ENCODE measurements at places on chromosomes 11 and 22.
A peak's percentile ranks its signal among the peaks of the same experiment; 100 is the strongest.

- no peak for DNase-seq
These were observed 22.4 kb upstream of the APOBEC3A start for GRCh38 chr22:38935023-38935422.

GRCh38 chr22:42169055-42169469 is 38.5 kb upstream of the CYP2D6 start:
- peak; percentile 53 for DNase-seq

DNA sequence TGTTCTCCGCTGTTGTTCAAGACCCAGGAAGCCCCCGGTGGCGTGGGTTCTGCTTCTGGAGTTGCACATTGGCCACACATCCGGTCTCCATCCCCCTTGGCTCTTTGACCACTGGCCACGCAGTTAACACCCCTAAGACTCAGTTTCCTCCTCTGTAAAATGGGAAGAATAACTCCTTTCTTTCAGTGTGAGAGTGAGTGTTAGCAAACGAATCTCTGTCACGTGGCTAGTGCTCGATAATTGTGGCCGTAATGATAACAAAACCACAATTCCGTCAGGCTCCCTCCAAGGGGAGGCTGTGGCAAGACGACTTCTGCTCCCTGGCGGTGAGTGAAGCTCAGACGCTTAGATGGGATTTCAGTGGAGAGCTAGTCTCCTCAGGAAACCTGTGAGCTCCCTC is 315.2 kb upstream of the B3GAT1 start:
- no peak for DNase-seq

DNA sequence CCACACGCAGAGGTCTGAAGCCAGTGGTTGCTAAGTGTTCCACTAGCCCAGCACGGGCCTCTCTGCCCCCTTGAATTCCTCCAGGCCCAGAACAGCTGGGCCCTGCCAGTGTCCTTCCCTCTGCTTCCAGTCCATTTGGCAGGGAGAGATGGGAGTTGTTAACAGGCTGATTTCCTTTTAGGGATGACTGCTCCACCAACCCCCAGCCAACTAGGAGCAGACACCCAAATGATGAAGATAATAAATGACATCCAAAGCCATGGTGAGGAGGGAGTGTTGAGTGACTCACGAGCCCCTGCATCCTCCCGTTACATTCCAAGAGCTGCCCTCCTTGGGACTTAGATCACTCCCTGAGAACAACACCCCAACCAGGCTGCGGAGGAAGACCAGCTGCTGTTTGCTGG is 20.6 kb downstream of the PARVA start:
- no peak for DNase-seq

DNA sequence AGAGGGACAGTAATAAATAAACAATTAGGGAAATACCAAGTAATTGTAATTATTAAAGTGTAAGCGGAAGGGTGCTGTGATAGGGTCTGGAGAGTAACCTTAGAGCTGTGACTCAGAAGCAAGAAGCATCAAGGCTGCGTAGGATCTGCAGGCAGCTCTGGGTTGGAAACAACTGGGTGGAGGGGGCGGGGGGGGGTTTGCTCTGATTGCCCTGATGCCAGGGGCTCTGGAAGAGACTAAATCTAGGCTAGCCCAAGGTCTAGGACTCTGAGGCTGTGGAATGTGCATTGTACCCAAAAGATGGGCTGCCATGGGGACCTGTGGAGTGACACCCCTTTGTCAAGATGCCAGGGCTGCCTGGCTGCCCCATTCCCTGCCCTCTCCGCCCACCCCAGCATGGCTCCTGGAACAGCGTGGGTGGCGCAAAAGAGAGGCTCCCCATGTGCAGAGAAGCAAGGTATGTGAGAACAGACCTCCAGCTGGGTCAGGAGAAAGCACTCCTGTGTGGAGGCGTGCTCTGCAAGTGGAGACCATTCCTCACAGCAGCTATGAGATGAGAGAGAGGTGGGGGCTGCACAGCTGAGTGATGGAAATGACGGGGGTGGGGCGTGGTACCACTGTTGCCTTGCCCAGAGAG is 101.1 kb upstream of the CRYBB3 start:
- no peak for DNase-seq

GRCh38 chr22:50161508-50162390 is 8.8 kb upstream of the PANX2 start:
- DNase-seq: no peak

- DNase-seq: no peak
These were observed 38.3 kb downstream of the MADD start for GRCh38 chr11:47308050-47308823.

DNA sequence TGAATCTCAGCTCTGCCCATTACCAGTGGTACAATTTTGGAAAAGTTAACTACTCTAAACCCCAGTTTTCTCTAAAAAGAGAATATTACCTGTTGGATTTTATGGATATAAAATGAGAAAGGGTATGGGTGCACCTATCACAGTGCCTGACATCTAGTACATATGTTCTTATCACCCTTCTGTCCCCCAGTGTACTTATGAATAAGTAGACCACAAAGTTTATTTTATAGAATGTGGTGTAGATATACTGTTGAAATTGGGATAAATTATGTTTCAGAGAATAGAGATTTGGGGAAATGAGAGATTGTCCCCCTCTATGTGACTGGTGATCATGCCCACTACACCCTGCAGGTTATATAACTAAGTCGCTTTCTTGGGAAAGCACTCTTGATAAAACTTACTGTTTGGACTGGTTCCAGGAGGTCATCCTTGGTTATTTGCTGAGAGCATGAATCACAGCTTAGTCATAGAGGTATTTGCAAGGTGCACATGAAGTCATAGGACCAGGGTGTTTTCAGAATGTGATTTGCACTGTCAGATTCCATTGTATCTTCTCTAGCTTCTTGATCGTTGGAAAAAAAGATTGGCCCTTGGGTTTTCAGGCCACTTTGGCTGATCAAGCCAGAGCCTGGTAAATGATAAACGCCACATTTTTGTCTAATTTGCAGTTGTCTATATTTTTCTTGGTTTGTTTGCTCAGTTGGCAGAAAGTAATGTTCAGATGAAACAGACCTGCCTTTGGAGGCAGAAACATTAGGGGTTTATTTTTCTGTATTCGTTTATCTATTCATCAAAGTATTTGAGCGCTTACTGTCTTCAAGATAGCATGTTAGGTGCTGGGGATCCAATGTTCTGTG is 21.3 kb downstream of the STX3 start:
- no peak for DNase-seq

DNA sequence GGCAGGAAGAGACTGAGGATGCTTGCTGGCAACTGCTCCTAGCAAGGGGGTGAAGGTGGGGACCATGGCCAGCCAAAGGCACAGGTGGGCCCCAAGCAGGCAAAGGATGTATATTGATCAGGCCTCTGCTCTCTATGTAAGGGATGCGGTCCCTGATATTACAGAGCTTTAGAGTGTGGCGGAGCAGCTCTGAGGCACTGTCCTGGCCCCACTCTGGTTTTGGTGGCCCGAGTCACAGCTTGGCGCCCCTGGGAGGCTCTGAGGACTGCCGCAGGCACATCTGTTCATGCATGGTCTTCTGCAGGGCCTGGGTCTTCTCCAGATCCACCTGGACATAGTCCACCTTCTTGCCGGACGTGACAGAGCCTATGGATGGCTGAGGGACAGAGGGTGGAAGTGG is 45.5 kb downstream of the GAB4 start:
- DNase-seq: no peak

- no peak for DNase-seq
These were observed 12.5 kb downstream of the RAC2 start for GRCh38 chr22:37231406-37232139.

- DNase-seq: no peak
These were observed 3.3 kb upstream of the RAG1 start for GRCh38 chr11:36564376-36565030.

GRCh38 chr22:48070083-48070482 is 1307.6 kb downstream of the TBC1D22A start:
- no peak for DNase-seq

GRCh38 chr22:30183271-30183670 is 63.3 kb downstream of the LIF start:
- no peak for DNase-seq

DNA sequence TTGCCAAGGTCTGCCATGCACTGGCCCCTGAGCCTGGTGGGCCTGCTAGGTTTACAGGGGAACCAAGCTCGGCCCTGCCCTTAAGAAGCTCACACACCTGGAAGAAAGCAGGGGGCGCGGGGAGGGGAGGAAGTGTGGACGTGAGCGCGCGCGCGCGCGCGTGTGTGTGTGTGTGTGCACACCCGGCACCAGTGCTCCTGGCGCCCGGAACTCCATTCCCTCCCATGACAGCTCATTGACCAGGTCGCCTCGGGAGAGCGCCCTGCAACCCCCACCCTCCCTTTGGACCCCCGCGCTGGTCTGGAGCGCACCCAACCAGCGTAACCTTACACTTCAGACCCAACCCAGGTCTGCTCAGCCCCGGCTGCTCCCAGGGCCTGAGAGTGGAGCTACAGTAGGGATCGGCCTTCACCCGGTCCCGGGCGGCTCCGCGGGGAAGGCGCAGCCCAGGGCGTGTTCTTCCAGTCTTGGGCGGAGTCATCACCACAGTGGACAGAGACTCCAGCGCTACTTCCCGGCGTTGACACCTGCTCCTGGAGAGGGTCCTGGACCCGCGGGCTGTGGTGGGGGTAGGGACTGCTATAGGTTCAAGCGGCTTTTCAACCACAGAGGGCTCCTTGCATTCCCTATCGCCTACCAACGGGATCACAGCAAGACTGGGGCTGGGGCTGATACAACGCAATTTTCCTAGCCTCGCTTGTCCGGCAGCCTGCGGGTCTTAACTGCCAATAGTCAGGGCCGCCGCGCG is 1.5 kb downstream of the GALNT18 start:
- no peak for DNase-seq

- peak; percentile 53 for DNase-seq
These were observed 396 bp downstream of the TEF start for GRCh38 chr22:41382098-41382578.

DNA sequence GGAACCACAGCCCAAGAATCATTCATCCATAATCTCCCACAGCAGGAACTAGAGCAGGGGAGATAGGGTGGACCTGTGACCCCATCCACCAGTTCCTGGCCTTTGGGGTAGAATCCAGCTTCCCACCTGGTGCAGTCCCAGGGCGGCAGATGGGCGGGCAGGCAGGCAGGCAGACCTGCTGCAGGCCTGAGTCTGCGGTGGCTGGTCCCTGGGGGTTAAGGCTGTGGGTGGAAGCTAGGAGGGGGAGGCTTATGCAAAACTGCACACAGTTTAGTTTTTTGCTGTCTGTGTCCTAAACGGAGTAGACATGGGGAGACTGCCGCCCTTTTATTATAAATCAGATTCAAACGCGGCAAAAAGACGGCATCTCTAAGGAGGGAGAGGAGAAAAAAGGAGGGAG is 4.5 kb upstream of the NEFH start:
- DNase-seq: no peak

- no peak for DNase-seq
These were observed 24.9 kb downstream of the SLC43A1 start for GRCh38 chr11:57490456-57491248.

- DNase-seq: no peak
These were observed 3.8 kb downstream of the FJX1 start for GRCh38 chr11:35622070-35622469.

GRCh38 chr22:17783312-17783711 is 9.0 kb upstream of the BID start:
- no peak for DNase-seq

GRCh38 chr22:36480941-36481392 is 473 bp downstream of the TXN2 start:
- no peak for DNase-seq

- no peak for DNase-seq
These were observed 22.8 kb downstream of the PIK3C2A start for GRCh38 chr11:17184882-17185587.

DNA sequence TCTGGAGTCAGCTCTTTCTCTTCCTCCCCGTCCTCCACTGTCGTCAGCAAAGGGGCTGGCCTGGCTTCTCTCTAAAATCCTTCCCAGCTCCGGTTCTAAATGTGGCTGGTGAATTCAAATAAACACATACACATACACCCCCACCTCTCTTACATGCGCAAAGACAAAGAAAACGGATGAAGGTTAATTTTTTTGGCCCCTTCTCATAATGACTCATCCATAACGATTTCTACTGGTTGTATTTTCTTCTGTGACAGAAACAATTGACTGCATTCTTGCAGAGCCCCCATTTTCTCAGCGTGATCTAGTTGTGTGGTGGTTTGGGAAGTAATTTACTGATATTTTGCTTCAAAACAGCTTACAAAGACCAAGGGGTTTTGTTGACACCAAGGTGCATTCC is 130.0 kb upstream of the NTM start:
- no peak for DNase-seq

Data from stimulated activated CD4-positive, alpha-beta T cell treated with anti-CD3 and anti-CD28 coated beads, TNF-alpha, amount 100 ng/mL, for 1 hour (primary cell).